Renal pelvis (tissue), 12 donors: ENCODE measurements at places on chromosomes 11 and 22.

- DNase-seq: no peak
These were observed 7.3 kb upstream of the CD5 start for GRCh38 chr11:61095021-61095420.

DNA sequence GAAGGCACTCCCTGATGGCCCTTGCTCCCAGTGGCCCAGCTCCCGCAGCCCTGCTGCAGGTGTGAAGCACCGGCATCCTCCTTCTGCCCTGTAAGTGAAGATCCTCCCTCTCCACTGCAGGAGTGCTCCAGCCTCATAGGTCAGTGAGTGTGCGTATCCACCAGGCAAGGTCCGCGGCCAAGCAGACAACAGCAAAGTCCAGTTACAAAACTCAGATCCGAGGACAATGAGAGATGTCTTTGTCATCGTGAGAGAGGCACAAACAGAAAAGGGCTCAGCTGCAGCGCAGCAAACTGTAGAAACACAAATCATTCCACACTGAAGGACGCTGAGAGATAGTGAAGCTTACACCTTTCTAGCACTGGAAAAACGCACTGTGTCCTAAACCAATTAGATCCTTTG, 46.1 kb downstream of the MYH9 start:
- no peak for DNase-seq

GRCh38 chr11:134835561-134835960, 423.5 kb upstream of the B3GAT1 start:
- no peak for DNase-seq

DNA sequence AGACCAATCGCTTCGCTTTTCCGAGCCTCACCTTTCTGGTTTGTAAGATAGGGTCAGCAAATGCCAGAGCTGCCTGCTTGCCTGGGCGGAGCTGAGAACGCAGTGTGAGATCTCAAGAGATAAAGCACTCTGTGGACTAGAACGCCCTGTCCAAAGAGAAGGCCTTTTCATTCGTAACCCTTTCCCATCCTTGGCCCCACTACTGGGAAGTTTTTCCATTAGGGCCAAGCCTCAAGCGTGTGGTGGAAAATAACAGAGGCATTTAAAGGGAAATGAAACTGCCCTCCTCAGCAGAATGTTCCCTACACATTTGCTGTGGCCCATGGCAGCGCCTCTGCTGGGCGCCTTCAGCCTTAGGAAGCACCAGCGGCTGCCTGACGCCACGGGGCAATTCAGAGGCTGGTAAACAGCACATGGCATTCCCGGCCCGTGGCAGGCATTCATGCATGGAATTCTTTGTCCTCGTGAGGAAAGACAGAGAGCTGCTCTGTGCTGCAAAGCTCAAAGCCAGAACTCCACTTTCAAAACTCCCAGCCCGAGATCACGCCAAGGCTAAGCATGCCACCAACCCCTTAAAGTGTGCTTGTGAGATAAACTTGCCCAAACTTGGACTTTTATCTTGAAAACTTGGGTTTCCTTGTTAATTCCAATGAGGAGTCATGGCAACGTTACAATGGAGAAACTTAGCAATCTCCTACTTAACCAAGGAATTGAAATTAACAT, 38.1 kb downstream of the AHNAK start:
- peak; percentile 77 for DNase-seq

DNA sequence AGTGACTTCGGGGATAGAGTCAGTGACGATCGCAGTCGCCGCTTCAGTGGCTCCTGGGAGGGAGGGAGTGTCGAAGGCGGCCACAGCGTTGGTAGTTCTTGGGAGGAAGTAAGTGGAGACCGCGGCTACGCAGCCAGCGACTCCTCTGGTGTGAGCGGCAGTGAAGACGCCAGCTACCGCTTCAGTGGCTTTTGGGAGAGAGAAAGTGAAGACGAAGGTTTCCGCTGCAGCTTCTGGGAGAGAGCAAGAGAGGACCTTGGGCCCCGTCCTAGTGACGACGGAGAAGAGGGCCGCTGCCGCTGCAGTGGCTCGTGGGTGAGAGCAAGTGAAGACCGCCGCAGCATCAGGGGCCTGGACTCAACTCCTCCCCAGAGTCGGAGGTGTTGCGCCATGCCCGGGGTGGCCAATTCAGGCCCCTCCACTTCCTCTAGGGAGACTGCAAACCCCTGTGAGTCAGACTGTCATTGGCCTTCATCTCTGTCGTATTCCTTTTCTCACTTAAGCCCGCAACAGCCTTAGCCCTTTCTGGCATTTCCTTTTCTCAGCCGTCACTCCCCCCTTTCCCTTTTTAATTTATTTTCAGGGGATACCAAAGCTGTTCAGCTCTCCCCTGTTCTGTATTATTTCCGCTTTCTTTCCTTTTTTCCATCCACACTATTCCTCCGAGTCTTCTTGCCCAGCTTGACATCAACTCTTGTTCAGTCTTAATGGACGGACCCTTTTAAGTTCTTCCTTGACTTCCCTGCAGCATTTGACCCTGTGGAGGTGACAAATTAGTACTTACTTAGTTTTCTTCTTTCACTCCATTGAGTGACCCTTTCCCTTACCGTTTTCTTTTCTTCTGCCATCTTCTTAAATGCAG, 1.0 kb downstream of the ANKRD42 start:
- DNase-seq: peak; percentile 36

GRCh38 chr22:27171212-27171611, 513.8 kb downstream of the MIAT start:
- no peak for DNase-seq

- DNase-seq: no peak
These were observed 850.3 kb downstream of the OPCML start for GRCh38 chr11:132681971-132682370.

DNA sequence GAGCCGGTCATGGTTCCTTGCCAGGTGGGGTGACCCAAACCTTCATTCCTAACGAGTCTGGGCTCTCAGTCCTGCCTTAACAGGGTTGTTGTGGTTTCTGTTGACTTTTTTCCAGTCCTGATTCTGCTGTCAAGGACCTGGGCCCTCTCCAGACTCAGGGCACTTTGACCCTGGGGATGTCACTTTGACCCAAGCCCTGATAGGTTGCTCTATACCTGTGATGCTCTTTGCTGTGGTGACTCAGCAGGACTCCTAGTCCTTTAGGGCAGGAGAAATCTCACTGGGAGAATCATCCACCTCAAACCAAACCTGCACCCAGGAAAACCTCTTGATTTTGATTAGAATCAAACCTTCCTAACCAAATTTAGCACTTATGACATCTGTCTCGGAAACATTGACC, 20.5 kb upstream of the MPPED1 start:
- DNase-seq: no peak

DNA sequence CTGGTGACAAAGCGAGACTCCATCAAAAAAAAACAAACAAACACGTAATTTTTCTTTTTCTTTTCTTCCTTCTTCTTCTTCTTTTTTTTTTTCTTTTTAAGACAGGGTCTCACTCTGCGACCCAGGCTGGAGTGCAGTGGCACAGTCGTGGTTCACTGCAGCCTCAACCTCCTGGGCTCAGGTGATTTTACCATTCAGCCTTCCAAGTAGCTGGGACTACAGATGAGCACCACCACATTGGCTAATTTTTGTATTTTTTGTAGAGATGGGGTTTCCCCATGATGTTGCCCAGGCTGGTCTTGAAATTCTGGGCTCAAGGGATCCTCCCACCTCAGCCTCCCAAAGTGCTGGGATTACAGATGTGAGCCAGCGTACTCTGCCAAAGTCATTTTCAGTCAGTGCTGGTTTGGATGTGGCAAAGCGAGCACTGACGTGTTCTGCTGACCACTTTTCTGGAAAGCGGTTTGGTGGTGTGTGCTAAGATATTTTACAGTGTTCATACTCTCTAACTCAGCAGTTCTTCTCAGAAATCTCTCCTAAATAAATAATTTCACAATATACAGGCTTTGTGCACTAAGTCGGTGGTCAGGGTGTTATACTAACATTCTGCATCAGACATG, 10.7 kb downstream of the FAM118A start:
- no peak for DNase-seq

DNA sequence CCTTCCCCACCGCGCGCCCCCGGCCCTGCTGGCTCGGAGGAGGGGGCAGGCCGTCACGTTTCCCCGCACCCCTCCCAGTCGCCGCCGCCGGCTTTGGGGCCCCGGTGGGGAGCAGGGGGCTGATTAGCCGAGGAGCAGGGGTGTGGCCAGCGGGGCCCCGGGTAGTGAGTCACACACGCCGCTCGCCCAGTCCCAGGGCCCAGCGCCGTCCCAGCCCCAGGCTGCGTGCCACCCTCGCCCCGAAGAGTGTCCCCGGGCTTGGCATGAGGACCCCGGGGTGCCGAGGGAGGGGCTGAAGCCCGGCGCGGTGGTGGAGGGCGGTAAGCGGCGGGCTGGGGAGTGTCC, 34.4 kb downstream of the PRDM11 start:
- peak; percentile 67 for DNase-seq

GRCh38 chr22:38259370-38259769, 13.4 kb downstream of the TMEM184B start:
- no peak for DNase-seq

- no peak for DNase-seq
These were observed 51.7 kb downstream of the PACSIN2 start for GRCh38 chr22:42963231-42963595.

DNA sequence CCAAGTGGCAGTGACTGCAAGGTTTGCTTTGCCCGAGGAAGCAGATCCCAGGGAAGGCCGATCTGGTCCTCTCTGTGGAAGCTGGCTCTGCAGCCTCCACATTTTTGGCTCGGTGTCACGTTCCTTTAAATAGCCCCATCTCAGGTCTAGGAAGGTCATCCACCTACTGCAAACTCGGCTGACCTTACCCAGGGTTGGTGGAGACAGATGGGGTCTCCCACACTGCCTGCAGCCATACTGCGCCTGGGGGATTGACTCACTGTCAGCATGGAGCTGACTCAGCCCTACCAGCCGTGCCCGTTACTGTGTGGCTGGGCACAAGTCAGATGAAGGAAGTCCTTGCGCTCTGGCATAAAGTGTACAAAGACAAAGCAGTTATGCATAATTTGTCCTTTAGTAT, 16.9 kb downstream of the CDPF1 start:
- no peak for DNase-seq

DNA sequence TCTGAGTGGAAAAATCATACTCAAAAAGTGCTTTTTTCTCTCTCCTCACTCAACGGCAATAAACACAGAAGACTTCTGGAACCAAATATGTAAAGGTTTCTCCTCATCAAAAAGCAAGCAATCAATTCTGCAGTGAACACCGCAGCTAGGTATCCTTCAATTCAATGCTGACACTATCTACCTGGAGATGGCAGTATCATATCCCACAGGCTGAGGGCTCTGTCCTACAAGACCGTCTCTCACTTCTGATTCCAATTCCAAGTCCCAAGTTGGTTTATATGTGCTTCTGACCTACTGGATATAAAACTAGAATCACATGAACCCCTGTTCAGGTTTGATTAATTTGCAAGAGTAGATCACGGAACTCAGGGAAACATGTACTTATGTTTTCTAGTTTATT, 59.7 kb upstream of the LUZP2 start:
- DNase-seq: no peak
